ENCODE measurements at places on chromosomes 2 and 18. TPM values are rescaled to one million over a fixed set of nuclear protein-coding genes. Genes with fewer than 3 reads are reported as not detected.

Gene SGO2
- polyA plus RNA-seq: 10.1 TPM

Gene RGPD4
- polyA plus RNA-seq: 0.10 TPM

Gene SERPINB3
- polyA plus RNA-seq: not detected

Gene IL37
- polyA plus RNA-seq: not detected

Gene CHRNG
- polyA plus RNA-seq: 94.8 TPM
